GM13976 (cell line): ENCODE measurements at places on chromosomes 3 and 15.

GRCh38 chr3:100463002-100463401 is 29.4 kb upstream of the TMEM45A start:
- peak; percentile 67 for DNase-seq

GRCh38 chr3:74469151-74469550 is 145.3 kb downstream of the CNTN3 start:
- no peak for DNase-seq

- no peak for DNase-seq
Observed at GRCh38 chr15:68360721-68361120, 71.2 kb downstream of the ITGA11 start.

GRCh38 chr3:150227839-150228238 is 180.3 kb upstream of the TSC22D2 start:
- peak; percentile 54 for DNase-seq

DNA sequence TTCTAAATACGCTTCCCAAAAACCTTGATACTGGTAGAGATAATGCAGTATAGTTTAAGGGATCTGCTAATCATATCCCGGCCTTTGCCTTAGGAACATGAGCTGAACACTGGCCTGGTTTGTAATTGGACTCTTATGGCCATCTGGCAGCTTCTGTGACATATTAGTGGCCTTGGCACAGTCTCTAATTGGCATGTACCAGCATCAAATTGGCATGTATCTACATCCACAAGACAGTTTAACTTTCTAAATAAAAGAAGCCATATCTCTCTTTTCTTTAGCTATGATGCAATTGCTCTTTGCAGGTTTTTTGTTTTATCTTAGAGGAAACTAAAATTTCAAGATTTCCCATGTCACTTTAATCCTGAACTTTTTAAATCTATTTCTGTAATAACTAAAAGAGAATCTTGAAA is 44.6 kb upstream of the FILIP1L start:
- no peak for DNase-seq

DNA sequence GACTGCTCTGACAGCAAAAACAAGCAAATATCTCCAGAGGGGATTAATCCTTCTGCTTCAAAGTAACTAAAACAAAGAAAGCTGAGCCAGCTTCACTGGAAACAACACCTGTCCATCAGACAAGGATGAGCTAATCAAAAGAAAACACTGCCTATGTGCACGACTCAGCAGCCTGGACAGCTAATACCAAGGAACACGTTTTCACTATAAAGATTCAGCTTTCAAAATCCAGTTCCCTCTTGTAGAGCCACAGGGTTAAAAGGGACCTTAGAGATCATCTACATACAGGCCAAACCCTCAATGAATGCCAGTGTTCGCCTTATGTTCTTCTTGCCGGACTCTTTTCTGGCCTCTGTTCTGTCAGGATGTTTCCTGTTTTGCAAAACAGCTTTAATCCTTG is 6.9 kb downstream of the TUSC7 start:
- no peak for DNase-seq

- no peak for DNase-seq
Observed at GRCh38 chr3:32734756-32735155, 49.8 kb downstream of the CNOT10 start.

GRCh38 chr3:63228677-63229076 is 49.4 kb upstream of the SYNPR start:
- DNase-seq = no peak

DNA sequence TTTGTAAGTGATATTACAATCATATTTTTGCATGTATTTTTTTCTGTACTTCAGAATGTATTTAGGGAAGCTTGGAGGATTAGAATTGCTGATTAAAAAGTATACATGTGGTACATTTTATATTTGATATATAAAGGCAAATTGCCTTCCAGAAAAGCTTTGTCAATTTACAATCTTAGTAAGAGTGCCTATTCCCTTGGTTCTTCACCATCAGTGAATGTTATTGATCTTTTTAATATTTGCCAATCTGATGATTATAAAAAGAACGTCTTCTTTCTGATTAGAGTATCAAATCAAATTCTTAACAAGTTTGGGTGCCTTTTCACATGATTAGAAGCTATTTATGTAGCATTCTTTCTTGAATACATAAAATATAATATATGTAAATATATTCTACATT is 9.1 kb downstream of the WDR49 start:
- no peak for DNase-seq

DNA sequence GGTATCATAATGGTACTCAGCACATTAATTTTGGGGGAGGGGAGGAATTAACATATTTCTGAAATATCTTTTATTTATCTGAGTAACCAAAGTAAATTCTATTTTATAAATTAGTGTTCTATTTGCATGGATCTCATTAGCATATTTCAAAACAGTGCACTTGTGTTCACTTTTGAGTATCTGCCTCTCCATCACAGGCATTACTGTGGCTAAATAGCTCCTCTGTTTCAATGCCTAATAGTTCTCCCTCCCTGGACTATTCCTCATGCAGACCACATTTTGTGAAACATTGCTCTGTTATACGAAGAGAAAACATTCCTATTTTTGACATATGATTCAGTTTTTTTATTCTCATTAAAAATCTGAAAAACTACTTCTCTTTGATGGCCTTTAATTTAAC is 1127.8 kb downstream of the TUSC7 start:
- no peak for DNase-seq

DNA sequence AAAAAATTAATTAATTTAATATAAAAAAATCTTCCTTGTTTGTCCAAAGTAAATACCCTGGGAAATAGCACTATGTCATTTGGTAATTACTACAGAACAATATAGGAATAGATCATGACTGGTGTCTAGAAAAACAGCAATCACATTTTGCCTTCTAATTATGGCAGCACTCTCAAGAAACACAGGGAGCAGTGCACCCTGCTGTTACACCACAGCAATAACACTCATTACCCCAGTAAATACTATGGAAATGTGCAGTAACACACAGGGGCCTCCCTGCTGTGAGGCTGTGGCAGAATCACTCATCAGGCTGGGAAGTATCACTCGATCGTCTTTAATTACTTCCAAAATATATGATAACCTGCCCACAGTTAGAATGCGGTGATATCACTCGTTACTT is 646.0 kb downstream of the TUSC7 start:
- DNase-seq = peak; percentile 9

- DNase-seq = no peak
Observed at GRCh38 chr3:98404010-98404409, 13.5 kb downstream of the OR5K3 start.

GRCh38 chr3:151265866-151266265 is 12.5 kb downstream of the P2RY14 start:
- DNase-seq = no peak

DNA sequence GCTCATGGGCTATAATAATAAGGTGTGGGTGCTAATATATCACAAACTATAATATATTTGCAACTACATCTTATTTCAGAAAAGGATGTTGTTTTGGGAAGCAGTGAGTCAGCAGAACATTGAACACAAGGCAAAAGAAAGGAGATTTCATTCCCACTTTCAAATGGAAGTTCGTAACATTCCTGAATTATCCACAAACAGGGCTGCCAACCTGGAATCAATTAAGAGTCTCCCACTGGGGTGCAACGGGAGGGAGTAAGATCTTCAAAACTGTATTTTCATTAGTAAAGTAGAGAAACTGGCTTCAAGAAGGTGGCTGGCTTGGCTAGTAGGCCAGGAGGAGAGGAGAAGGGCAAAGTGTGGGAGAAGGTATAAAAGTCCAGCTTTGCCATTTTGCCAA is 479.6 kb downstream of the CNTN3 start:
- no peak for DNase-seq

DNA sequence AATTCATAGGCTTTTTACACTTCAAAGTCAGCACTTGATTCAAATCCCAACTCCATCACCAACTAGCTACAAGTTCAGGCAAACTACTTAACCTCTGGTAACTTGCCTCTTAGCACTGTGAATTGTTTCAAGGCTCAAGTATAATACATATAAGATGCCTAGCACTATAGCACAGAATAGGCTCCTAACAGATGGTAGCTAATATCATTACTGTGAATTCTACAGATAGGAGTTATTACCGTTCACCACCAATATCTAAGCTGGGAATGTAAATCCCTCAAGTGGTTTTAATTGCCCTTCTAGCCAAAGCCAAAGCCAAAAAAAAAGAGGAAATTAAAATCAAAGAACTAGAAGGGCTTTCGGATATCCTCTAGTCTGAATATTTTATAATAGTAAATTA is 15.4 kb downstream of the DLG1 start:
- DNase-seq = no peak

DNA sequence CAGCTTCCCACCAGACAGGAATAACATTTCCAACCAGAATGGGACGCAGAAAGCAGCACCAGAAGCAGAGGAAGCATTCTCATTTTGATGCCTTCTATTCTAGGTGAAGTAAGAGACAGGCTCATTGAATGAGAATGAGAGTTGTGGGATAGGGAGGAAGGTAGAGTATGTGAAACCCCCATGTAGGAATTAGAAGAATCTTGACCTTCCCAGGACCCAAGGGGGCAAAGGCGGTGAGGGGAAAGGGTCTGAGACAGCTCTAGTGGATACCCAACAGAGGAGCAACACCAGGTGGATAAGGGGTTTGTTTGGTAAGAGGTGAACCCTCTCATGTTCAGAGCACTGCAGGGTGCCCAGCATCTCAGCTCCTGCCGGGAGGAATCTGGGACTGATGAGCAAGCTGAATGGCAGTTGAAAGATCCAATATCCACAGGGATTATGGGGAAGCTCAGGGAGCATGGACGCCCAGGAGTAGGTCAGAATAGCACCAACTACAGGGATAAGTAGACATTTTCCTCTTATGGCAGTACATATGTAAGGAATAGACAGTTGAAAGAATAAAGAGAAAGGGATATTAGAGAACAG is 77.0 kb downstream of the PLCL2 start:
- no peak for DNase-seq

GRCh38 chr3:186996356-186996755 is 66.0 kb downstream of the ST6GAL1 start:
- DNase-seq = no peak

- no peak for DNase-seq
Observed at GRCh38 chr15:76625267-76625666, 279.9 kb downstream of the SCAPER start.

- DNase-seq = no peak
Observed at GRCh38 chr3:1439395-1439794, 346.6 kb downstream of the CNTN6 start.

- peak; percentile 50 for DNase-seq
Observed at GRCh38 chr3:148861277-148861869, 3.7 kb upstream of the CPA3 start.

- DNase-seq = no peak
Observed at GRCh38 chr15:75620058-75620820, 5.3 kb downstream of the SNUPN start.

- DNase-seq = peak; percentile 35
Observed at GRCh38 chr3:101069901-101070798, 76.9 kb upstream of the ABI3BP start.

DNA sequence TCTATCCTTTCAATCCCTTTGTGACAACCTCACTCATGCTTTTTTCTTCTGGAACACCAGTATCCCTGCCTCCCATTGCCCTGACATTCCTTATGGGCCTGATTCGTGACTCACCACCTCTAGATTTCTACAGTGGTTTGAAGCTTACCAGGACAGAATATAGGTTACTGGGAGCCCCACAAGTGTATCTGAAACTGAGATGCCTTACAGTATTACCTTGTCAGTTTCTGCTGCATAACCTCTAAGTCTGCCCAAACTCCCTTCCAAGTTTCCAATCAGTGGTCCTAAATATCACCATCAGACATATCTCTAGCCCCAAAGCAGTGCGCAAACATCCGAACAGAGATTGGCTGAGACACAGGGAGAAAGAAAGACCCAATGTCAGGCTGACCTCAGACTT is 5.6 kb downstream of the CPB1 start:
- no peak for DNase-seq
